ENCODE measurements at places on chromosomes 2 and 18. TPM values are rescaled to one million over a fixed set of nuclear protein-coding genes. Genes with fewer than 3 reads are reported as not detected.
A peak's percentile ranks its signal among the peaks of the same experiment; 100 is the strongest.

DNA sequence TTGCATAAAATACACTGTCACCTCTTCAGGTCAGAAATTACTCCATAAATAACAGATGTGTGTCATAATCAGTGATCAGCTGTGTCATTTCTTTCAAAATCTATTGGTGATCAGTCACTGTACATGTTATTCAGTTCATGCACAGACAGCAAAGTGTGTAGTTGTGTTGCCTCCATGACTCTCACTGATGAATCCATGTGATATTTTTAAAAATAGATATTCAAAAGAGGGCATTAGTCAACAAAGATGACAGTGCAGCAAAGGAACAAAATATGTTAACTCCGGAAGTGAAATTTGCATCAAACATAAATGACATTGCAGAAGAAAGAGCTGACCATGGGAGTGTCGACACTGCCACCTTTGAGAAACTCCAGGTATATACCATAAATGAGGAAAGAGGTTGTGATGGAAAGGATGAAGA is 17.1 kb upstream of the MCM6 start:
- no peak for DNase-seq

DNA sequence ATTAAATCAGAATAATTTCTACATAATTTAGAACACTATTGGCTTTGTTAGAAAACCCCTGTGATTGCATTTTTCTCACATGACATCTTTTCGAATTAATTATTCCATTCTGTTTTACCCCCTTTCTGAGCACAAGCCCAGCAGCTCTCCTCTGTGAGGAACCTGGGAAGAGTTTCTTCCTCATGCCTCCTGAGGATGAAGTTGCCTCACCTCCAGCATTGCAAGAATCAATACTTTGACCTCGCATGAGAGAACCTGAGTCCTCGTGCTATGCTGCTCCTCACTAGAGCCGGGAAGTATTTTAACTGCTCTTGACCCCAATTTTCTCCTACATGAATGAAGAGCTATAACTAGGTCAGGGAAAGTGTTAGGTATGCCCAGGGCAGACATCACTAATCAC is 77.1 kb upstream of the RAPH1 start:
- DNase-seq: no peak

- DNase-seq: no peak
These were observed 43.3 kb downstream of the WDPCP start for GRCh38 chr2:63545023-63545422.

DNA sequence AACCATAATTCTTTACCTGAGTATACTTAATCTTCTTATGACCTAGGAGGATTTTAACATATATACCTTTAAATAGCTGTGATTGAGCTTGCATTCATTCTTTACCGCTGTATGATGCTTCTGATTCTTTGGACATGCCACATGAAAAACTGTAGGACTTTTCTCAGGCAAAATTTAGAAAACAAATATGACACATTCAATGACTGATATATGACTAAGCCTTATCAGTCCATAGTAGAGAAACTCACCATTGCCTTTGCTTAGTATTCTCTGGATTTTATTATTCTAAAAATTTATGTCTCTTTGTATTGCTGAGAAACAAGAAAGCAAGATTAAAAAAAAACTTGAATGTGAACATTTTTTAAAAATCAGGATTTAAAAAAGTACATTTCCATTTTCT is 3.7 kb downstream of the FAM171B start:
- DNase-seq: no peak

DNA sequence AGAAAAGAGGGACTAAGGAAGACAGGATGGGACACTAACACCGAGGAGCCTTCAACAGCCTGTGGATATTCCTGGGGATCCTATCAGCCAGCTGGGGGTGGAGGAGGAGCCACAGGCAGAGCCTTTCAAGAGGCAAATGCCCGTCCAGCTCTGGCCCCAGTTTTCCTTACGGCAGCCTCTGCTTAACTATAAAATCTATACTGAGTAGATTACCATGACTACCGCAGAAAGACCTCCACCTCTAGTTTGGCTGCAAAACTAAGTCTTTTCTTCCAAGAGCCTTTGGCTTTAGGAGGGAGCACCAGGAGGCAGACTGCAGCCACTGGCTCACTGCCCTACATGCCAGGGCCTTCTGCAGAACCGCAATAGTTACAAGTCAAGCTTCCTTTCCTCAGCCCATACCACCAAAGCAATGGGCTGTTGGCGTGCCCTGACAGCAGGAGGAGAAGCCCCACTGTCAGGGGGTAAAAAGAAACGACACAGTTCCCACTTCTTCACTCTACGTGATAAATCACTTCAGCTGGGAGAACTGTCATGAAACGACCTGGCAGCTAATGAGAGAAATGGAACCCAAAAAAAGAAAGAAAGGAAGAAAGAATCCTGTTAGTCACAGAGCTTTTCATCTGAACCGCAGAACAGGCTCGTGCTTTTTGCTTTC is 25.1 kb upstream of the CREB1 start:
- no peak for DNase-seq

DNA sequence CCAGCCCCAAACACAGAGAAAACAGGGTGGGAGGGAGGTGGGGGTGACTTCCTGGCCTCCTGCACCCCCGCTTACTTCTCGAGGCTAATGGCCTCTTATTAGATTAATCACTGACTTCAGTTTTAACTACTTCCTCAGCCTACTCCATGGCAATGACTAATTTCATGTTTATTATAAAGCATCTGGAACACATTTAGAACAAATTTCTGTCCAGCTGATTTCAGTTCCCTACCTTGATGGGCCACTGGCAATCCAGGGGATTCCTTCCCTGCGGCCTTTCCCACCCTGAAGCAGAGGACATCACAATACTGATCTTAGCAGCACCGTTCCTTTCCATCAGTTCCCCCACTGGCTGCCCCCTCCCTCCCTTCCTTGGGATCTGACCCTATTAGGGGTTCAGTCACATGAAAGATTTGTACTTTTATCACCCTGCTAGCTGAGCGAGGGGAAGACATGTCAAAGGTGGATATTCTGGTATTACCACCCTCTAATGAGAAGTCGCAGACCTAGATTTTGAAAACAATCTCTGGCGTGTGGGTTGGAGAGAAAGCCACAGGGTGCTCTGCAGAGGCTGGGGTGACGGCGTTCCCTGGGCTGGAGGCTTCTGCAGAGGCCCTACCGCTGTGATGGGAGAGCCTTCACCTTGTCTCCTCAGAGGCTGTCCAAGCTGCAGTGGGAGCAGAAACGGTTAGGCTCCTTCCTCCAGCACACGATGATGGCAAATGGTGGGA is 67.6 kb downstream of the KIAA2012 start:
- no peak for DNase-seq

DNA sequence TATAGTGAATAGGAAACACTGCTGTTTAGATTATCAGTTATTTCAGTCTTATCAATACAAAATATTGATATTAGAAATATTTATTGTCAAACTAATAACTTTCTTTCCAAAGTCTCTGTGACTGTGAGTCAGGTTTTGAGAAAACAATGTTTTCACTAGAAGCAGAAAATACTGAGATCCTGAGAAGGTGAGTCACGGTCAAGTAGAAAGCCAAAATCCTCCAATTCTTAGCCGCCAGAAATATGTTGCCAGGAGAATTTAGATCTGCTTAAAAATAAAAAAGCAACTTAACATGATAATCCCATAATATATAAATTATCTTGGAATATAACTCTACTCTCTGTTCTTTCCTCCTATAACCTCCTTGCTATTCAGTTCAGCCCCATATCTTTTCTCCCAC is 181.9 kb upstream of the NRXN1 start:
- DNase-seq: no peak

- DNase-seq: peak; percentile 58
These were observed 2.2 kb downstream of the MPP4 start for GRCh38 chr2:201696151-201696659.

Gene HEATR5B
- total RNA-seq: 16.9 TPM

Gene FAM110C
- total RNA-seq: 0.62 TPM

Gene SLC39A6
- 64.7 TPM for total RNA-seq

Gene ATOH8
- 0.89 TPM for total RNA-seq

Measured in NCI-H460 (cell line).